ENCODE measurements at places on chromosomes 13 and 19. TPM values are rescaled to one million over a fixed set of nuclear protein-coding genes. Genes with fewer than 3 reads are reported as not detected.

GRCh38 chr13:41988244-41988643 lies 27.3 kb upstream of the VWA8 start:
- DNase-seq, result no peak

GRCh38 chr13:104594806-104595205 lies 1528.6 kb upstream of the SLC10A2 start:
- no peak for DNase-seq

DNA sequence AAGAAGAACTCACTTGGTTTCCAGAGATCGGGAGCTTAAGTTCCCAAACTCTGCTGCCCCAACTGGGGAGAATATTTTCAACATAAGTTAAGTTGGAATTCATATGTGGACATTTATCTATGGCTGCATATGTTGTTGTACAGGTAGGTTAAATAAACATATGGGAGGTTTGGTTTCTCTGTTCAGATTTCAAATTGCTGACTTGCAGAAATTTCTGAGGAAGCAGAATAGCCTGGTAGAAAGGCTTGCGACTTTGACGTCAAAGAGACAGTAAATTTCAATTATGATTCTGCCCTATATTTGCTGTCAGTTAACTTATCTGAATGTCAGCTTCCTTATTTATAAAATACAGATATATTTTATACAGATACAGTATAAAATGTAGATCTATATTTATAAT lies 40.0 kb upstream of the TPP2 start:
- DNase-seq, result no peak

- no peak for DNase-seq
Measured at GRCh38 chr19:925526-926322, at the start of gene ARID3A. Gene ARID3A (plus strand): TSS chr19:926035. CDS start chr19:929529, 3,494 bp downstream.

- no peak for DNase-seq
Measured at GRCh38 chr19:18002347-18002850, 5.6 kb upstream of the ARRDC2 start.

- no peak for DNase-seq
Measured at GRCh38 chr19:13138916-13139198, 11.3 kb downstream of the STX10 start.

- peak; percentile 98 for DNase-seq
Measured at GRCh38 chr19:3761382-3762129, at the start of gene APBA3. Gene APBA3 (minus strand): TSS chr19:3761692. CDS start chr19:3760264, 1,428 bp downstream.

- no peak for DNase-seq
Measured at GRCh38 chr19:47106821-47107201, 6.8 kb downstream of the ZC3H4 start.

- no peak for DNase-seq
Measured at GRCh38 chr13:50664951-50665350, 178.5 kb downstream of the DLEU7 start.

DNA sequence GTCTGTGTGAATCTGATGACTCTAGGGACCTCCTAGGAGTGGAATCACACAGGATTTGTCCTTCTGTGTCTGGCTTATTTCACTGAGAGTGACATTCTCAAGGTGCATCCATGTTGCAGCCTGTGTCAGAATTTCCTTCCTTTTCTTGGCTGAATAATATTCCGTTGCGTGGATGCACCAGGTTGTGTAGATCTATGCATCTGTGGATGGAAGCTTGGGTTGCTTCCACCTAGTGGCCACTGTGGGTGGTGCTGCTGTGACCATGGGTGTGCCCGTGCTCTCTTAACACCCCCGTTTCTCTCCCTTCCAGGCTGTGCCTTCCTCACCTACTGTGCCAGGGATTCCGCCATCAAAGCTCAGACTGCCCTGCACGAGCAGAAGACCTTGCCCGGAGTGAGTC lies 26.2 kb downstream of the CELF5 start:
- DNase-seq, result no peak

- DNase-seq, result no peak
Measured at GRCh38 chr19:32669310-32669709, 5.7 kb downstream of the ANKRD27 start.

DNA sequence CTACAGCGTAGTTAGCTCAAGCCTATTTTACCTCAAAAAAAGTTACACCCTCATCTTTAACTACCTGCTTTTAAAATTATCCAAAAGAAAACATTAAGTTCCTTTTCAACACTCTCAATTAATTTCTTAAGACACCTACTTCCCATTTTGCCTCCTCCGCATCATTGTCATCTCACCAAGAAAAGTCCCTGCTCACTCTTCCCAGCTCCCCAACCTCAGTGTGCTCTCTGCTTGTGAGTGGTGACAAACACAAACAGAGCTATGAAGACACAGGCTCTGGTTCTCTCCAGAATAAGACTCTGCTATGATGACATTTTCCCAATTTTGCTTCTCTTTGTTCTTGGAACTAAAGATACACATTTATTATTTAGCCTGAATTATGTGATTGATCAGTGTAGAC lies 385.1 kb upstream of the HTR2A start:
- DNase-seq, result no peak

DNA sequence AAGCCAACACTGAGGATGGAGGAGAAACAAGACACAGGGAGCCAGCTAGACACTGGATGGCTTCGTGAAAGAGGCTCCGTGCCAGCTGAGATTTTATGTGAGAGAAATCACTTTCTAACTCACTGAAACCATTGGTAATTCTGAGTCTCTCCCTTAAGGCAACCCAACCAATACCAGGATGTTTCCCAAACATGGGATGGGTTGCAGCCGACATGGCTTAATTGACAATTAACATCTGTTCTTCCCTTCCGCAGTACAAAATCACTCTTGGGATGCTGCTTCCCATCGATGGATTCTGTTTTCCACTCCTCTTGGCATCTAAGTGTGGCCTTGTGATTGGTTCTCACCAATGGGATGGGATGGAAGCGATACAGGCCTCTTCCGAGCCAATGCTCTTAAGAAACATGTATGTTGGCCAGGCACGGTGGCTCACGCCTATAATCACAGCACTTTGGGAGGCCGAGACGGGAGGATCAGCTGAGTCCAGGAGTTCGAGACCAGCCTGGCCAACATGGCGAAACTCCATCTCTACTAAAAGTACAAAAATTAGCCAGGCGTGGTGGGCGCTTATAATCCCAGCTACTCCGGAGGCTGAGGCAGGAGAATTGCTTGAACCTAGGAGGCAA lies 2.3 kb upstream of the ZNF787 start:
- no peak for DNase-seq

SMG9 gene
- total RNA-seq, result 64.9 TPM

ZNF99 gene
- not detected for total RNA-seq

TMC4 gene
- total RNA-seq, result 2.0 TPM

SPRED3 gene
- 5.9 TPM for total RNA-seq
